Aorta (tissue), 5 donors: ENCODE measurements at places on chromosomes 1 and 21. TPM values are rescaled to one million over a fixed set of nuclear protein-coding genes. Genes with fewer than 3 reads are reported as not detected.

GRCh38 chr1:27099587-27100334, 55.2 kb downstream of the SLC9A1 start:
- DNase-seq = peak; percentile 92

GRCh38 chr1:184395370-184395769, 8.5 kb downstream of the C1orf21 start:
- DNase-seq = no peak

DNA sequence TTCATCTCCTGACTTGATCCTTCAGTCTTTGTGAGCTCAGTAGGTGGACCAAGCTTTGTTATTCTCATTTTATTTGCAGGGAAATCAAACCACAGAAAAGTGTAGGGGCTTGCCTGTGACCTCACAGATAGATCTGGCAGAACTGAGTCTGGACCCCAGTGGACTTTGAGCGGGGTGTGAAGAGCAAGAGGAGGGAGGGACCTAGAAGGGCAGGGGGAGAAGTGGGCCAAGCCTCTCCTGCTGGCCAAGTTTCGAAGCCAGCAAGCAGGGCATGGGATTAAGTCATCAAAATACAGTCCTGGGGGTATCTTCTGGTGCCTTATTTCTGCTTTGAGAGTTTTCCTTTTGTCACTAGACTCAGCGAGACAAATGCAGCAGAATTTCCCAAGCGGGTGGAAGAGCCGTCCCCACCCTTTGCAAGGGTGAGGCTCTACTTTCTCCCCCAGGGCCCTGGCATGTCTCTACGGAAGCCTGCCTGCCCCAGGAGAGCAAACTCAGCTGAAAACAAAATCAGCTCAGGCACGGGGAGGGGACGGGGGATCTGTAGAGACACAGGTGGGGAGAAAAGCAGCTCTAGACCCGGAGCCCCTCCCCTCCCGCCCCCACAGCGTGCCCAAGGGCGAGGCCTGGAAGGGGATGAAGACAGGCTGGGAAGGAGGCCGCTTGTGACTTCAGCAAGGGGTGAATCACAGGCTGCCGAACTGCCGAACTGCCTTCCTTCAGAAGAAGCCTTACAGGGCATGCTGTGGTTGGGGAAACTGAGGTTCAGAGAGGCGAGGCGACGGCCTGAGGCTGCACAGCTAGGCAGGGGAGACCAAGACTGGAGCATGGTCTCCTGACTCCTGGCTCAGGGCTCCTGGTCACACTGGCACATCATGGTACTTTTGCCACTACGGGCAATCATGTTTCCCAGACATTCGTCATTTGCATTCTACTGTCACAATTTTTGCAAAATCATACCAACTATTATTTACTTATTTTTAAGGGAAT, 19.2 kb downstream of the PKP1 start:
- DNase-seq = no peak

DNA sequence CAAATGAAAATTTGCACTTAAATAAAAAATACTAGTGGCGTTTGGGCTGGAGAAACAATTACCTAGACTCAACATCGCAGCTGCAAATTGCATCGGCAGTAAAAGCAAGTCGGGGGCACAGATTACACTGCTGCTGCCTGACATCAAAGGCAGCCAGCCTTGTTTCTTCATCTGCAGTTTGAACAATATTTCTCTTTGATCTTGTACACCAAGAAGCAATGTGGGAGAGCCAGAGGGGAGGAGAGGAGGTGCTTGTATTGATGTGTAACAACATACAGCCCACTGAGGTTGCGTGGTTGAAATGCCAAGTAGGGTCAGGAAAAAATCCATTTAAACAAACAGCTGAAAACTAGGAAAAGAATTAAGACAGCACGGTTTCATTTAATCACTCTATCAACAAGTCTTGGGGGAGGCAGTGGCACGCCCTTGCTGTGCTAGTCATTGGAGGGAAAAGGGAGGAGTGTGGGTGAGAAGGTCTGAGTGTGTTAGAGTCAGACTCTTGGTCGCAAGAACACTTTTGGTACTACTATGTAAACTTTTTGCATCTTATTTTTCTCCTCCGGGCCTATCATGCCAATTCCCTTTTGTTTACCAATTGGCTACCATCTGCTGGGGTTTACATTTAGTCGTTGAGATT, 456.5 kb downstream of the OMA1 start:
- DNase-seq = no peak

GRCh38 chr21:28714777-28715464, 277.8 kb downstream of the LTN1 start:
- no peak for DNase-seq

DNA sequence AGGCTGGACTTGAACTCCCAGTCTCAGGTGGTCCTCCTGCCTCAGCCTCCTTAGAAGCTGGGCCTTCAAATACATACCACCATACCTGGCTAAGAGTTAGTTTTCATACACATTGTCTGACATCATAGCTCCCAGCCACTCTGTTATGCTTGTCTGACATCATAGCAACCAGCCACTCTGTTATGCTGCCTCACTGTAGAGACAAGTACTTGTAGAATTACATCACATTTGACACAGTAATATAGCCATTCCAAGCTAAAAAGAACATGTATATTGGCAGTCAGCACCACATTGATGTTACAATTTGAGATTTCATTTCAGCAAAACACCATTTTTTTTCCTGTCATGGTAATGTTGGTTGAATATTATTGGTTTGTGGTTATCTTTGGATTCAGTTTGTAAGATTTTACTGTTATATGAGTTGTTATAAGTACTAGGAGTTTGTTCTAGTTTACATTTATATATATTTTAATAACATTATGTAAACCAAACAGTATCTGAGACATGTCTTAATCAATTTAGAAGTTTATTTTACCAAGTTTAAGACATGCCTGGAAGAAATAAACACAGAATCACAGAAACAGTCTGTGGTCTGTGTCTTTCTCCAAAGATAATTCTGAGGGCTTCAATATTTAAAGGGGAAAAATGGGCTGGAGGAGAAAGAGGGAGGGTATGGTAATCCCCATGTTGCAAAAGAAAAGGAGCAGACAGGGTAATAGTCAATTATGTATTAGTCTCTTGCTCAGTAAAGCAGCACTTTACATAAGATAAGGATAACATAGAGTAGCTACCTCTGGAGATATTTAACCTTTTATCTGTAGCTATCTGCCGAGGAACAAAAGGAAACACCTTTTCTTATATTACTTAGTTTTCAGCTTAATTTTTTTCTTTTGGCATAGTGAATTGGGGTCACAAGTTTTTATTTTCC, 43.0 kb downstream of the XPR1 start:
- no peak for DNase-seq

DNA sequence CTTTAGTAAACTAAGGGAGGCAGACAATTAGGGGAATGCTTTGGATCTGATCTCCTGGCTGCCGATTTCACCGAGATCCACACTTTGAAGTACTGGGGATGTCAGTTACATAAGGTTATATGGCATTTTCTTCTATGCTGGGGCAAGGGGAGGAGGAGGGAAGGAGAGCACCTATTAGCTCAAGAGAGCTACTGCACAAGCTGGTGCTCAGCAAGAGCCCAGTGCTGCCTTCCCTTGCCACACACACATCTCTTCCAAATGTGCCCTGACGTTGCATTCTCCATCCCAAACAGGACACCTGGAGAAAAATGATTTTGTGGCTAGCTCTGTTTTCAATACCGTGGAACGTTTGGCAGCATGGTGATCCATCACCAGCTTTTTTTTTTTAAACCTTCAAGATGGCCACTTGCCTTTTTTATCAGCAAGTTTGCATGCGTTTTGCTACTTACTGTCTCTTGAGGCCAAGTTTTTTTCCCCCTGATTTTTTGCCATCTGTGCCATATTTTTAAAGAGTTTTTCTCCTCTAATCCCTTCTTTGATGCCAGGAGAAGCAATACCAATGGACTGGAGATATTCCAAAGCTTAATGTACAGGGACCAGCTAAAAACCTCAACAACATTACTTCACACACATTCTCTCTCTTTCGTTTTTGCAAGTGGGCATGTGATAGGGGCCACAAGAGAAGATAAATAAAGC, 66.6 kb downstream of the PAPPA2 start:
- DNase-seq = no peak

- DNase-seq = no peak
Observed at GRCh38 chr1:42817976-42818375, 779 bp upstream of the SVBP start.

DNA sequence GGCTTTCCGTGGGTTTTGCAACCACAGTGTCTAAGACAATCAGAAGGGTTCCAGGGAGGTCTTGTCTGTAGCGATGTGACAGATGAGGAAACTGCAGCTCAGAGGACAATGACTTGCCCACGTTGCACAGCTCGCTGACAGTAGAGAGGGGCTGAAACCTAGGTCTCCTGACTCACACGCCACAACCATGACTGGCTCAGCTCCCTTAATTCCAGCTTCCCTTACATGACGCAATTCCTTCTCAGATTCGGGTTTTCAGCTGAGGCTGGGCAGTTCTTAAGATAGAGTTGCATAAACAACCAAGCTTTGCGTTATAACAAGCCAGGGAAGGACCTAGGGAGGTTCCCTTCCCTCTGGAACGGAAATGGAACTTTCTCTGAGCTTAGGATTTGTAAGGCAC, 36.3 kb downstream of the DHCR24 start:
- peak; percentile 61 for DNase-seq

DNA sequence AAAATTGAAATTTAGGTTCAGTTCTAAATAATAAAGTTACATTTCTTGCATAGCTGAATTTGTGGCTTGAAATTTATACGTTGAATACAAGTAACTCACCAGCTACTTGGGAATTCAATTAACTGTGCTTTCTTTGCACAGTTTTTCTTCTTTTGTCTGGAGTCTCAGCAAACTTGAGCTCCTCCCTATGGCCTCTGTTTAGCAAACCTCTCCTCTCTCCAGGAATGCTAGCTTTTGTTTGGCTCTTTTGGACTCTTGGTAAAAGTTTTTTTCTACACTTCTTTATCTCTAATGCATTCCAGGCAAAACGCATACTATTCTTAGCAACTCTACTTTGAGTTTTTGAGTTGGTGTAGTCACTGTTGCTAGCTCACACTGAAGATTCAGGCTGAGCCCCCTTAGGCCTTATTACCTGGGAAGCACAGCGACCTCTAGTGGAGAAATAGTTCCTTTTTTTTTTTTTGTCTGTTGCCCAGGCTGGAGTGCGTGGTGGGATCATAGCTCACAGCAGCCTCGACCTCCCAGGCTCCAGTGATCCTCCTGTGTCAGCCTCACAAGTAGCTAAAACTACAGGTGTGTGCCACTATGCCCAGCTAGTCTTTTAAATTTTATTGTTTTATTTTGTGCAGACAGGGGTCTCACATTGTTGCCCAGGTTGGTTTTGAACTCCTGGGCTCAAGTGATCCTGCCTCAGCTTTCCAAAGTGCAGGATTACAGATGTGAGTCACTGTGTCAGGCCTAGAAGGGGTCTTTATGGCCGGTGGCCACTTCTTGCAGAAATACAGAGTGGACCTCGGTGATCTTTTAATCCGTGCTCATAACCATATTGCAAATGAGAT, 61.7 kb downstream of the CASQ2 start:
- DNase-seq = no peak

- DNase-seq = no peak
Observed at GRCh38 chr1:192668409-192668983, 32.5 kb downstream of the RGS13 start.

- DNase-seq = peak; percentile 70
Observed at GRCh38 chr1:228349701-228350171, 56.9 kb downstream of the TRIM11 start.

GRCh38 chr1:207991583-207992026, 80.7 kb upstream of the CD34 start:
- no peak for DNase-seq

- no peak for DNase-seq
Observed at GRCh38 chr1:111629190-111629954, 9.8 kb downstream of the RAP1A start.

DNA sequence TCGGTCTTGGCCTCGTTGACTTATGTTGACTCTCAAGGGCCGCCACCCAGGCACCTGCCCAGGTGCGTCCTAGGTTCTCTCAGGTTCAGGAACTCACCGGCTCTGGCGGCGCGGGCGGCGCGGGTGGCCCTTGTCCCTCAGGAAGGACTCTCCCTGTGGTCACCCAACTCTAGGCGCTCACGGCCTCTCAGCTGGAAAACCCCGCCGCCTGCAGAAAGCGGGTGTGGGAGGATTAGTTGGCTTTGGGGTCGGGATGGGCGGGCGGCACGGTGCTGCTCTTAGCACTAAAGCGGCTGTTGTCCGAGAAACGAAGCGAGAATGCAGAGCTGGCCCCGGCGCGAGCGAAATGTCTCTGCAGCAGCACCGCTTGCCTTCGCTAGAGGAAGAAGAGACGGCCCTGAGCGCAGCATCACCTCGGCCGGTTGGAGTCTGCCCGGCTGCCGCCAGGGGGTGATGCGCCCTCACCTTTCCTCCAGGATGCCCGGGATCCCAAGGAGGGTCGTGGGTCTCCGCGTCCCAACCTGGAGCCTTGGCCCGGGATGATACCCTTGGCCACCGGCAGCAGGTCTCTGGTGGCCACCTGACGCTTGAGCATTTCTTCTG, 8.1 kb upstream of the TADA1 start:
- DNase-seq = peak; percentile 83

DNA sequence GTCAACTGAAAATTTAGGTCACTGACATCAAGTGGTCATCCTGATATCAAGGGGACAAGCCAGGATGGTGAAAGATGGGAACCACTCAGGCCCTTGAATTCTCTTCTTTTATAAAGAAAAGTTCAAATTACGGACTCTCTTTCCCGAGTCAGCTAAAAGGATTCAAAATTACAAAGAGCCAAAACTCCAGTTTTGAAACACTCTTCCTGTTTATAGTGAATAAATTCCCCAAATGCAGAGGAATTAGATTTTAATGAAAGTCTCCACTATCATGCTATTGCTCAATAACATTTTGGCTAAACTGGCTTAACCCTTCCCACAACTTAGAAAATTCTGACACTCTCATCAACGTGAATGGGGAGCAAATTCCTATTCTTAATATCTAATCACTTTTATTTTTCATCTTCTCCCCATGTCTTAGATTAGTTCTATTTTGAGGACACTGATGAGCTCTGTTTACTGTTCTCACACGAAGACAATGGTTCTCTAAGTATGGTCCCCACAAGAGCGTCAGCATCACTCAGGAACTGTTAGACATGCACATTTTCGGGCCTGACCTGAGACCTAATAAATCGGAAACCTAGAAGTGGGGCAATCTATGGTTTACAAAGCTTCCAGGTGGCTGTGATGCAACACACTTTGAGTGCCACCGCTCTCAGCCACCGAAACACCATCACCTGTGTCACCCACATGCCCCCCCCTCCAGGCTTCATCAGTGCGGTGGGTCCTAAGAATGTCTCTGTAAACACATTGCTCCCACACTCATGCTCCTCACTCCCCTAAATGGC, 64.4 kb upstream of the TIAM1 start:
- no peak for DNase-seq

DNA sequence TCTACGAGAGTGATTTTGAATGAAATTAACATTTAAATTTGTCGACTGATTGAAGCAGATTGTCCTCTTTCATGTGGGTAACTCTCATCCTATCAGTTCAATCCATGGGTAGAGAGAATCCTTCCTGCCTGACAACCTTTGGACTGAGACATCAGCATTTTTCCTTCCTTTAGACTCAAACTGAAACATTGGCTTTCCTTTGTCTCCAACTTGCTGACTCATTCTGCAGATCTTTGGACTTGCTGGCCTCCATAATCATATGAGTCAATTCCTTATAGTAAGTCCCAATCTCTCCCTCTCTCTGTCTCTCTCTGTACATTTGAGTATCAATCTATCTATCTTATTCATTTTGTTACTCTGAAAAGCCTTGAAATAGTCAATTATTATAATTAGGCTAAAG, 416.7 kb downstream of the LRRIQ3 start:
- DNase-seq = no peak

ESPN gene
- polyA plus RNA-seq = 0.54 TPM

DTL gene
- polyA plus RNA-seq = not detected

SIK1 gene
- 0.75 TPM for polyA plus RNA-seq

POU3F1 gene
- polyA plus RNA-seq = not detected
